Stimulated activated CD8-positive, alpha-beta memory T cell treated with anti-CD3 and anti-CD28 coated beads, Interleukin-4, amount 100 ng/mL, for 1 hour (primary cell): ENCODE measurements at places on chromosomes 5 and 9.

DNA sequence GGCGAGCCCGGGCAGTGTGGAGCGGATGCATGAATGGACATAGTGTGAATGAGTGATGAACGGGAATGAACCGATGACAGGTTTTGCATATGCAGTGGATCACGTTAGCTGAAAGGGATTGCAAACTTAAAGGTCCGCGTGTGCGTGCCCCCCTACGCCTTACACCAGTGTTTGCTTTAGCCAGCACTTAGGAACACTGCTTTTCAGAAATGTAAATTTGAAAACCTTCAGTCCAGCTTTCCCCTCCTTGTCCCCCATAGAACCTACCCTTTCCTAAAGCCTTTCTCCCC is 692 bp downstream of the PSAT1 start:
- DNase-seq: no peak

GRCh38 chr5:27474047-27474309 is 435.6 kb upstream of the CDH9 start:
- no peak for DNase-seq

DNA sequence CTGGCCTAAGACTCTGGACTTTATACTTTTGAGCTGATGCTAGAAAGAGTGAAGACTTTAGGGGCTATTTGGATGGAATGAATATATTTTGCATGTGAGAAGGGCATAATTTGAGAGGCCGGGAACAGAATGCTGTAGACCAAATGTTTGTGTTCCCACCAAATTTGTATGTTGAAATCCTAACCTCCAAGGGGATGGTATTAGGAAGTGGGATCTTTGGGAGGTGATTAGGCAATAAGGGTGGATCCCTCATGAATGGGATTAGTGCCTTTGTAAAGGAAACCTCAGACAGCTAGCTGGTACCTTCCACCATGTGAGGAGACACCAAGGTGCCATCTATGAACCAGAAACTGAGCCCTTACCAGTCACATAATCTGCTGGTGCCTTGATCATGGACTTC is 165.1 kb upstream of the S1PR3 start:
- DNase-seq: no peak

DNA sequence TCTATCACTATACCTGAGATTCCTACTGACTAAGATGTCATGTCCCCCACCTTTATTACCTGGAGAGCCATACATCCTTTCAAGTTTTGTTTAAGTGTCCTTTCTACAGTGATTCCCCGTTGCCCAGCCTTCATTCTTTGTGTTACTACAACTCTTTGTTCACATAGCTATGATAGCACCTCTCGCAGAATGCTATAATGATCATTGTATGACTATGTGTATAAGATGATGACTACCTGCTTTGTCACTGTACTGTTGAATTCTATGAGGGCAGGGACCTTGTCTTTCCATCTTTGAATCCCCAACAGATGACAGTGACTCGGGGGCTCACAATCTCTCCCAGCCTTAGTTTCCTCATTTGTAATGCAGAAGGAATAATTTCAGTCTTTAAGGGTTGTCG is 361.2 kb downstream of the NPR3 start:
- no peak for DNase-seq

DNA sequence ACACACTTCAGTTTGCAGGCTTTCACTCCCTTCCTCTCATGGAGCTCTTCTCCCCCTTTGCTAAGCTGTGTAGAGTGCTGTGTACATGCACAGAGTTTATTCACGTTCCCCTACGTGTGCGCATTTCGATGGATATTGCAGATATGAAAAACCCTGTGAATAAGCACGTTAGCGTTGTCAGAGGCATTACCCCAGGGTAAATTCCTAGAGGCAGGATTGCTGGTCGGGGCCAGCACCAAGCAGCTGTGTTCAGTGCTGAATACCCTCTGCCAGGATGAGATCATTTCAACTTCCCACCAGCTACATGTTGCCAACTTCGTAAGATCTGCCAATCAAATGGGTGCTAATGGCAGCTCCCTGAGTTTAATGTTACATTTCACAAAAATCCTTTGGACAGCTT is 172.3 kb upstream of the PPP1R26 start:
- DNase-seq: no peak

DNA sequence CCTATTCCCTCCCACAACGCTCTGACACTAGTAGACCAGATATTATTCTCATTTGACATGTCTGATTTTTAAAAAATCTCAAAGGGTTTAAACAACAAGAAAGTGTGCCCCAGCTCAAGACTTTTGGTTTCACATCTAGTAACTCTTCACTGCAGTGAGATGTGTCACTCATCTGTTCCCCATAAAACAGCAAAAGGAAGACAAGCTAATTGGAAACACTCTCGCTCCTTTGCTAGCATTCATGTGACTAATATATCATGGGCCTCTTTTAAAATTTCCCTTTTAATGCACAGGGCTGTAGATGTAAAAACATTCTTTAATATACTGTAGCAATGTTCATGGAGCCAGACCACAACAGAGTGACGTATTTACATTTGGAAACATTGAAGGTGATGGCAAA is 372.6 kb downstream of the ZNF608 start:
- DNase-seq: no peak

DNA sequence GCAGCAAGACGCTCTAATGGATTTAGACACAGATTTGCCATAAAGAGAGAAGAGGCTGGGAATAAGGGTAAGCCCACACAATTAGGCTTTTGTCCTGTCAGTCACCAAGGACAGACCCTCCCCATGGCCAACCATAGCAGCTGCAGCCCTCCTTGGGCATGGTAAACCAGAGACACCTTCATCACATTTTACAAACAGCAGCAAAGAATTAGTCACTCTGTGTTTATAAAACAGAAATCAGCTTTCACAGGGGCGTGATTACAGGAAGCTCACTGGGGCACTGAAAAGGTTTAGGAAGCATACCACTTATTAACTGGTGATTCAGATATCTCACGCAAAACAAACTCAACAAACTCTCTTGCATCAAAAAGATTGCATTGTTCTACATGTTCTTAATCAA is 37.3 kb upstream of the ZNF622 start:
- no peak for DNase-seq

GRCh38 chr5:133838286-133838685 is 130.1 kb downstream of the C5orf15 start:
- DNase-seq: no peak

DNA sequence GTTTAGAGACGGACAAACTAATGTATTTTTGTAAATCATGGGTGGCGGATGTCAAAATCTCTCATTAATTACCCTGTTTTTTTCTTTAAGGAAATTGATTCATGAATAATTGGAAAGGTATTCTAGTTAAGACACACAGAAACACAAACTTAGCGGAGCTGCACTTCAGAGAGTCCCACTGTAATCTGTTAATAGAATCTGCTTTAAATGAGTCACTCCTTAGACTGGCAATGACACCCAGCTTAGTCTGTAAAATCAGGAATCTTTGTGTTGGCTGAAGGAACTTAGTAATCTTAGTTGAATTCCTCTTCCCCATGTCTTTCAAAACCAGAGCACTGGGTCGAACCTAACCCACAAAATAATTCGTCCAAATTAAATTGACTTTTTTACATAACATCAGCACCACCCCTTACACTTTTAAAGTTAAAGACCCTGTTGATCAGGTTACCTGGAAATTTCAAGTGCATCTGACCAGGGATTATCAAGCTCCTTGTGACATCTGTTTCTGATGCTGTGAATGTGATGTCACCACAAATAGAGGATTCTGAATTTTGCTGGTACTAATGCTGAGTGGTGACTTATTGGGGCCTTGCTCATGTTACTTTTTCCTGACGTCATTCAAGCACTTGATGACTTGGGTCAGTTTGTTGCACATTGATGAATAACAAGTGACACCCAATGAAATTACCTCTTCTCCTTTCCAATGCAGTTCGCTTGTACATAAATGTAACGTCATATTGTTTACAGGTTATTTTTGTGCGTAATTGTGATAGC is 313.6 kb downstream of the KCTD16 start:
- no peak for DNase-seq

- no peak for DNase-seq
Measured at GRCh38 chr5:80619086-80619485, 35.4 kb upstream of the MSH3 start.

DNA sequence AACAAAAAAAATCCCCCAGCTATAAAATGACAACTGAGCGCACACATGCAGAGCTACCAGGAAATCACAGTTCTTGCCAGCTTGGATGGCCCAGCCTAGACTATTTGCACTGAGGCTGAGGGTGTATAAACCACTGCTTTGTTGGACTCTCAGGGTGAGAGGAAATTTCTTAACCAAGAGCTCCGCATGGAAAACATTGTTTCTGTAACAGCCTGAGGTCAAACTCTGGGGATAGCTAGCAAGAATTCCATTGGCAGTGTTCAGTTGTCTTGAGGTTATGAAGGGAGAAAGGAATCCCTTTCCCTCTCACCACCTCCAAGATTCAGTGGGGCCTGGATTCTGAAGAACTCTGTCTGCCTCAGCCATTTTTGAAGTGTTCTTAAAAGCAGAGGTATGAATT is 360.0 kb downstream of the OSTF1 start:
- DNase-seq: no peak

DNA sequence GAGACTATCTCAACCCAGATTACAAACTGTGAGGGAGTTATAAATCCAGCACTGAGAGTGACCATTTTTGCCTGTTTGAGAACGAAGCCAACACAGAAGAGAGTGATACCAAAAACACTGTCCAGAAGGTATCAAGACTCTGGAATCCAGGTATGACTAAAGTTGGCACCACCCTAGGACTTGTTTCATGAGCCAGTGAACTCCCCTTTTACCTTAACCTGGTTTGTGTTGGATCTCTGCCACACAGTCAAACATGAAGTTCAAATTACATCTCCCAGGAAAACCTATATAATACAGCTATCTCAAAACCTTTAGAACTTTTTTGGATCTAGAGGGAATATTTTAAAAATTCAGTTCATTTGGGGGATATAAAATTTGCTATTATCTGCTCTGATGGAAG is 11.4 kb downstream of the ZBTB5 start:
- no peak for DNase-seq

DNA sequence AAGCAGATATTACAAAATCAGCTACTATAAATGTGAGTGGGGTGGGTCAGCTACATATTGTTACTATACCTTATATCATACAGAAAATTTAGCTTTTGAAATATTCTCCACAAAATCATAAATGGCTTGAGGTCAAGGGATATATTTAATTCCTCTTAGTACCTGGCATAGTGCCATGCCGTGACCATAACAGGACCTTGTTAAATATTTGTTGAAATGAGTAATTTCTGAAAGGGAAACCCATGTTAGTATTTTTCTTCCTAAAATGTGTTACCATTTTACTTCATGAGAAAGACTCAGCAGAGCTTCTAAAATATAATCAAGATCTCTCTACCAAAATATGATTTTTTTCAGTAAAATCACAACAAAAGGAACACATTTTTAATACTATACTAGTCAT is 14.8 kb downstream of the ATP10B start:
- DNase-seq: no peak

- DNase-seq: no peak
Measured at GRCh38 chr9:122212473-122213004, 16.2 kb downstream of the LHX6 start.

DNA sequence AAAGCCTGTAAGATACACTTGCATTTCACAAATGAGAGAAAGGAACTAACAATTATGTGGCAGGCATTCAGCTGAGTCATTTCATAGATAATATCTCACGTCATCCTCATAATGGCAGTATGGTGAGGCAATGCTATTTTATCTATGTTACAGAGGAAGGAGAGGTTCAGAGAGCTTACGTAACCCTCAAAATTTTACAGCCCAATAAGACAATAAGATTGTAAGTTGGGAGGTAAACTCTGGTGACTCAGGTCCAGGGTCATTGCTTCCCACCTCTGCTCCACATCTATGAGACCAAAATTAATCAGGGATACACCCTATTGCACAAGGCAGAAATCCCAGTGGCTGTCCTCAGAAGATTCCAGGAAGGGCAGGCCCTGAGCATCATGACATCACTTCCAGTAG is 309.7 kb downstream of the NSG2 start:
- no peak for DNase-seq

- no peak for DNase-seq
Measured at GRCh38 chr5:38023371-38023770, 183.5 kb upstream of the GDNF start.

GRCh38 chr9:115207003-115207836 is 89.3 kb upstream of the TNC start:
- DNase-seq: no peak

DNA sequence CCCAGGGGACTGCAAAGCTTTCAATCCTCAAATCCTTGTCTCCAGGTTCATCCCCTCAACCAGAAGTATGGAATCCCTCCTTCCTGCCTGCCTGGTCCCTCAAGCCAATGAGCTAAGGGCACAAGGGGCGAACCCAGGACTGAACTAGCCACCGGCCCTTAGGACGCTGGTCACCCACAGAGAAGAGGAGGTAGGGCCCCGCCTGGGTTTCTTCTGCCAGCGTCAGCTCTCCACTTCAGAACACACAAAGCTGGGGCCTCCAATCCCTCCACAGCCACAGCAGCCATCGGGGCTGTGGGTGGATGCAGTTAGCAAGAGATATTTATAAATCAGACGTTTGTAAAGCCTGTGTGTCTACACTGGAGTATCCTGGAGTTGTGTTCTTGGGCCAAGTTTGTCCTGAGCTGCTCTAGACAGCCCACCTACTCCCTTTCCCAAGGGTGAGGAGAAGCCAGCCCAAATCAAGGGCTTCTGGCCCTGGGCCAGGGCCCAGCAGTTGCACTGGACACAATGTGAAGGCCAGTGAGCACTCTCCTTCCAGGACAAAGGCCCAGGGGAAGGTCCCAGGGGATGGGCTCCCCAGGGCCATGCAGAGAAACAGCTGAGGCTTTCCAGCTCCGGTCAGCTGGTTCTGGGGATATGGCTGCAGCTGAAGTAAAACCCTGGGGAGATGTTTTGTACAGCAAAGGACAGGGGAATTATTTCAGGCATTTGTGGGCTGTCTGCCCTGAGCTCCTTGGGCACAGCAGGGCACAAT is 18.9 kb downstream of the AMBP start:
- no peak for DNase-seq

GRCh38 chr9:86945728-86946200 is 1.5 kb downstream of the GAS1 start:
- peak; percentile 5 for DNase-seq

GRCh38 chr9:22211588-22212360 is 202.7 kb upstream of the CDKN2B start:
- DNase-seq: no peak

DNA sequence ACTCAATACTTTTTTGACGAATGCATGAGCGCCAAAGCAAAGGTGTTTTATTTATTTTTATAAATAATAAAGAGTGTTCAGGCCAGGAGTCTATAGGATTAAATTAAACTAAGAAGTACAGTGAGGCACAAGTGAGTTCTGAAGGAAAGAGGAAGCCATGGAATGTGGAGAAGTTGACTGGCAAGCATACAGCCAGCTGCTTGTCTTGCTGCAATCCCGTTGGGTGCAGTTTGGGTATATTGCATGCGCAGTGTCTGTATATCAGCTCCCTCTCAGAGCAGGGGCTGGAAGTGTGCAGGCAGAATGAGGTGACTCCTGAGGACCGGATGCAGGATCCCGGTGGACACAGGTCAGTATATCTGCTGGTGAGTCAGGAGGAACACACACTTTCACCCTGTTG is 315.6 kb downstream of the ZSWIM6 start:
- no peak for DNase-seq

- DNase-seq: no peak
Measured at GRCh38 chr5:154866841-154867240, 8.4 kb downstream of the CNOT8 start.

- DNase-seq: no peak
Measured at GRCh38 chr9:3478549-3478953, 47.2 kb downstream of the RFX3 start.
